ENCODE measurements at places on chromosomes 6 and 20. TPM values are rescaled to one million over a fixed set of nuclear protein-coding genes. Genes with fewer than 3 reads are reported as not detected.

GRCh38 chr6:106324726-106325335, 729 bp downstream of the ATG5 start:
- DNase-seq = peak; percentile 1

GRCh38 chr20:45859916-45860315, 2.5 kb downstream of the ZSWIM3 start:
- DNase-seq = no peak

The CDSN gene
- not detected for polyA plus RNA-seq

The OR2B6 gene
- not detected for polyA plus RNA-seq

- no peak for DNase-seq
Observed at GRCh38 chr6:166671434-166672081, 44.5 kb upstream of the RPS6KA2 start.

Data from muscle of arm (tissue), 14 donors.